K562 (cell line): ENCODE measurements at places on chromosomes 2 and 18.
A peak's percentile ranks its signal among the peaks of the same experiment; 100 is the strongest.

- no peak overlapping the region for H3K27ac ChIP-seq
- no peak overlapping the region for H3K4me3 ChIP-seq
- no peaks in the 10 kb centered on the region for H3K4me1 ChIP-seq
Measured at GRCh38 chr18:48207733-48208132, 201.4 kb downstream of the ZBTB7C start.

DNA sequence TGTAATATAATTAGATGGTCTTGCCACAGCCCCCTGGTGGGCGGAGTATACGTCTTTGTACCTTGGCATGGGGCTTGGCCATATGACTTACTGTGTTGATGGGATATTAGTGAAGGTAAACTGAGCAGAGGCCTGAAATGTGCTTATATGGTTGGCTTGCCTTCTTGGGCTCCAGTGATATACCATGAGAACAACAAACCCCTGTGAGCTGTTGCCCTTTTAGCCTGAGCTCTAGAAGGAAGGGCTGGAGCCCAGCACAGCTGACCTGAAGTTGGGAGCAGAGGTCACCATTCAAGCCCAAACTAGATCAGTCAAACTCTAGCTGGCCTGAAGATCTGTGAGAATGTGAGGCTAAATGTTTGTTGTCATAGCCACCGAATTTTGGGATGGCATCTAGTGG is 75.2 kb upstream of the CD302 start:
- no peaks in the 10 kb centered on the region for H3K36me3 ChIP-seq
- no peak overlapping the region for H3K4me3 ChIP-seq
- H3K27ac ChIP-seq, result no peak overlapping the region
- peak; percentile 16 for DNase-seq

- no peak for DNase-seq
- H3K27ac ChIP-seq, result no peak overlapping the region
- no peaks in the 10 kb centered on the region for H3K27me3 ChIP-seq
- H3K36me3 ChIP-seq, result no peaks in the 10 kb centered on the region
Measured at GRCh38 chr2:188051706-188052105, 240.0 kb upstream of the GULP1 start.

GRCh38 chr2:20678780-20679179 is 11.8 kb downstream of the GDF7 start:
- H3K36me3 ChIP-seq, result peaks cover 11% of the 10 kb centered on the region; the same call in 2 of the 3 replicates
- DNase-seq, result no peak
- H3K27ac ChIP-seq, result no peak overlapping the region
- no peaks in the 10 kb centered on the region for H3K4me1 ChIP-seq
